ENCODE measurements at places on chromosomes 5 and 9.

GRCh38 chr9:108951578-108951977 lies 17.4 kb downstream of the ABITRAM start:
- no peak for DNase-seq

GRCh38 chr9:70260606-70261005 lies 1.8 kb downstream of the SMC5 start:
- DNase-seq = no peak

DNA sequence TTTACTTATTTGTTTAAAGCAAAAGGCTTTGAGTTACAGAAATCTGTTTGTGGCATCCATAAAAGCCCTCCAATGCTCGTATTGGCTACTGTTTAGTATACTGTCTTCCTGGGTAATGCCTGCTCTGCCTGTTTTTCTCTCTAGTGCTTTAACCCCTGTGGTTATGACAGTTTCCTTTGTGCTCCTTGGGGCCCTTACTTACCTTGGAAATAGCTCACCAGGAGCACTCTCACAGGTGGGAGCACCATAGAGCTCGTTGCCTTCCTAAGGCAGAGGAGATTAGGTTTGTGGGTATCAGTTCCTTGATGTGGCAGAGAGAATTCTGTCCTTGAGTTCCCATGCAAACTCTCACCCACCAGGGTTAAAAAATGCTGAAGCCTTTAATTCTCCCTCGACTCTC lies 242.8 kb downstream of the CDH18 start:
- DNase-seq = no peak

- DNase-seq = no peak
These were observed 477.0 kb upstream of the RGMB start for GRCh38 chr5:98296426-98296825.

DNA sequence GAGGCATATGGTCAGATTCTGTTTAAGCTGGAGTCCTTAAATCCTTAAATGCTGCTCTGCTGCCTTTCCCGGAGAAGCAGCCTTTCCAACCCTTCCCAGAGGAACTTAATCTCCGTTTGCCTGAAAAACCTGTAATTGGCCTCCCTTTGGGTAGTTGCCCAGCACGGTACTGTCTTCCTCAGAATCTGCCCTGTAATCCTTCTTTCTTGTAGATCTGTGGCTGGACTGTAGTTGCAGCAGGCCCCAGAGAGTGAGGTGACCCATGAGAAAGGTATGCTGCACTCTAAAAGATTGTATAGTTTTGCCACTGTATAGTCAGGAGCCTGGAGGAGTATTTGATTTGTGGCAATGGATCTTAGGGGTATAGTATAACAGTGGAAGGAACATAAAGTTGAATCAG lies 11.7 kb downstream of the SPIN1 start:
- DNase-seq = no peak

GRCh38 chr5:87361031-87361445 lies 51.7 kb downstream of the CCNH start:
- DNase-seq = no peak

DNA sequence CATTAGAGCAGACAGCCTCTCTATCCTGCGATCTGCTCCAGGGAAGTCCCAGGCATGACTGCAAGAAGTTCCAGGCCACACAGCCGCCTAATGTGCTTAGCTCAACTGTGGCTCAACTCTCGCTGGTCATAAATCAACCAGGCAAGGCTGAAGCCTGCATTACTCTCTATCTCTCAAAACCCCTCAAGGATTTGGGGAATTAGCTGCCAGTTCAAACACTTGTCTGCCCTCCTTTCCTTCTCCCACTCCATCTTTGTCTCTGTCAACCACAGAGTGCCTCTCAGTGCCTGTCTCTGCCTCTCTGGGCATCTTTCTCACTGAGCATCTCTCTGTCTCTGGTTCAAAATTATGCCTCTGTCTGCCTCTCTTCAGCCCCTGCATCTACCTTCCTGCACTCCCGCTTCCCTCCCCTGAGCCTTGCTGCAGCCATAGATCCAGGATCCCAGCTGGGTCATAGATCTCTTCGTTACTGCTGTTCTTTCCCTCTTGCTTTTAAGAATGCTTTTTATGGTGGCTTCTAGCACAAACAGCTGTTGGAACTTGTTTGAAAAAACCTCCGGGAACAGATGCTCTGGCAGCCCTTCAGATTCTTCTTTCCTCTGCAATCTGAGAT lies 27.9 kb upstream of the GALNT10 start:
- DNase-seq = no peak

DNA sequence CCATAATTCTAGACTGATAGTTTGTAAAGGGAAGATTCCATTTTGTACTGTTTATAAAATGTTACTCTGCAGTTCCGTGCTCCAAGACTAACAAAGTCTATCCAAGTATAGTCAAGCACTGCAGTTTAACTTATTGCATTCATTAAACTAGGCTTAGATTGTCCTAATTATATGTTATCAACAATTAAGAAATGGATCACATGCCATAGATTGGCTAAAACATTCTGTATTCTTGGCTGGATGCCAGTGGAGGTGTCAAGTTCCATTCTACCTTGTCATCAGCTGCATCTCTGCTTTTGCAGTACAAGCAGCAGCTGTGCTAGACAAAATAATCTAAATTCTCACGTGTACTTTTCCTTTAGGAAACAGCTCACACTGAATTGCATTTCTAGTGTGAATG lies 69.4 kb upstream of the MEF2C start:
- DNase-seq = no peak

All from stimulated activated CD8-positive, alpha-beta memory T cell treated with anti-CD3 and anti-CD28 coated beads, Interleukin-4, amount 100 ng/mL, for 4 hours (primary cell).